Amygdala (tissue), 56 donors: ENCODE measurements at places on chromosomes 1 and 21.

DNA sequence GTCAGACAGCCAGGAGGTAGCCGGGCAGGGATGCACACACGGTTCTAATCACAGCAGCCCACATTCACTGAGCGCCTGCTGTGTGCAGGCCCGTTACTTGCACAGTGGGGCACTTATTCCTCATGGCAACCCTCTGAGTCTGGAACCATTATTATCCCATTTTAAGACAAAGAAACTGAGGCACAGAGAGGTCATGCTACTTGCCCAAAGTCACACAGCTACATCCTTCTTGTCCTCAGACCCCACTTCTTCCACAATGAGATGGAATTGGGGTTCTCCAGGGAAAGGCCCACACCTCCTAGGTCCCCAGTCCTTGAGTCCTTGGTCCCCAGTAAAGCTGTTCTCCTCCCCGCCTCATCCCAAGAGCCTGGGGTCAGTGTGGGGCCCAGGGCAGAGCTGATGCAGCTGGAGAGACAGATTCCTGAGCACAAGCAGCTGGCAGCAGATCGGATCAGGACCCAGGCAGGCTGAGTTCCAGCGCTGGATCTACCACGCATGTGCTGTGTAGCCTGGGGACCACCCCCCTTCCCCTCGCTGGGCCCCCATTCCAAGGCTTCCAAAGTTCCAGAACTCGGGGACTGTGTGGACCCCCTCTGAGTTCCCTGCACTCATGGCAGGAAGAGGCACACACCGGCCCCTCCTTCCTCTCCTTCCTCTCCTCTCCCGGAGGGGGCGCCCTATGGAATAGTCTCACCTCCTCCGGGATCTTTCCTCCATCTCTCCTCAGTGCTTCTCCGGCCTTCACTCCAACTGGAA is 393.4 kb downstream of the MATN1 start:
- DNase-seq = no peak

- no peak for DNase-seq
Measured at GRCh38 chr1:117051224-117052064, 8.7 kb upstream of the TTF2 start.

DNA sequence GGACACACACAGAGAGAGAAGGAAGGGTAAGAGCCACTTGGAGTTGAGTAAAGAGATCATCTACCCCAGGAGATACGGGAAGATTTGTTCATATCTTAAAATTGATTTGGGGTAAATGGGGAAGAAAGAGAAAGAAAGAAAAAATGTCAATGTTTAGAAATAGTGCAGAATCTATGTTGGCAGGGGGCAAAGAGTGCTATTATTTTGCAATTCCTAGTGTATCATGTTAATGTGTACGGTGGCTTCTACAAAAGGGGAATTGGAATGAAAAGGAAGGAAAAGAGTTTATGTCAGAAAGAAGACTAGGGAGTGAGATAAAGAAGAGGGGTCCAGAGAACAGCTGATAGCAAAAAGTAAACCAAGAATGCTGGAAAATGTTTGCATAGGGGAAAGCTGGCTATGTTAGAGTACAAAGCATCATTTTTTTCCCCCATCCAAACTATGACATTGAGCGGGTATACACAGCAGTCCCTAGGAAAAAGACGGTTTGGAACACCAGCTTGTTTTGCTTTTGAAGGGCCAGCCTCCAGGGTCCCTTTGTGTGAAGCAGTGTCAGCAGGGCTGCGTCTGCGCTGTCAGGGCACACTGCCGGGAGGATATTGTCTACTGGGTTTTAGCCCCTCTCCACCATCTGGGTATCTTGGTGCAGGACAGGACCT is 10.8 kb downstream of the LRRC8D start:
- DNase-seq = no peak

- DNase-seq = no peak
Measured at GRCh38 chr1:212520299-212520698, 87.6 kb downstream of the NENF start.

DNA sequence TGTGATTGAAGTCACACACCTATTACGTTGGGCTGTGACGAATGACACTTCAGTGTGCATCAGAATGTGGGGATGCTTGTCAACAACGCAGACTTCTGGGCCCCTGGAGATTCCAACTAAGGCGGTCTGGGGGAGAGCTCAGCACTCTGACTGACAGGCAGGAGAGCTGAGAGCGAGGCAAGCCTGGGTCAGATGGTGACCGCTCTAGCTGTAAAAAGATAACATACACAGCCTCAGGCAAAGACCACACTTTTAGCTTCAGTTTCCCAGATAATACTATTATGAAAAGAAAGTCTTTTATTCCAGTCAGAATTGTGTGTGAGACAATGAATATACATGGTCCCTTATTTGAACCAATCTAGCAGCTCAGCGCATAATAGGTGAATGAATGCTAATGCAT is 25.4 kb downstream of the EDARADD start:
- DNase-seq = no peak

DNA sequence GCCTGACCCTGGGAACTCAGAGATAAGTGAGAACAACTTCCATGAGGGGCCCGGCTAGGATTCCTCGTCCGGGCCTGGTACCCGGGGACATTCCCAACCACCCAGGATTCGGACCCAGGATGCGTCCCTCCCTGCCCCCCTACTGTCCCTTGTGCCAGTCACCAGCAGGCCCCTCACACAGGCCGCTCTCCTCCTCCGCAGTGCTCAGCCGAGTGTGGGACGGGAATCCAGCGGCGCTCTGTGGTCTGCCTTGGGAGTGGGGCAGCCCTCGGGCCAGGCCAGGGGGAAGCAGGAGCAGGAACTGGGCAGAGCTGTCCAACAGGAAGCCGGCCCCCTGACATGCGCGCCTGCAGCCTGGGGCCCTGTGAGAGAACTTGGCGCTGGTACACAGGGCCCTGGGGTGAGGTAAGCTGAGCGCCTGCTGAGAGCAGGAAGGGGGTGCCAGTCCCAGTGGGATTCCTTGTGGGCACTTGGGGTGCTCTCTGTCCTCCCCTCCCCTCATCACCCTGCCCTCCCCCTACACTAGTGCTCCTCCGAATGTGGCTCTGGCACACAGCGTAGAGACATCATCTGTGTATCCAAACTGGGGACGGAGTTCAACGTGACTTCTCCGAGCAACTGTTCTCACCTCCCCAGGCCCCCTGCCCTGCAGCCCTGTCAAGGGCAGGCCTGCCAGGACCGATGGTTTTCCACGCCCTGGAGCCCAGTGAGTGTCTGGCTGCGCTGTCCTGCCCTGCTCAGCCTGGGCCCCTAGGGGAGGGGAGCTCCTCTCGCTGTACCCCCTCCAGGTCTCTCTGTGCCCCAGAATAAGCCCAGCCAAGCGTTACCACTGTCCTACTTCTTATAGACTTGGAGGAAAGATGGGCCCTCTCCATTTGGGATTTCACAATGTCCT is 9.8 kb downstream of the ADAMTSL4 start:
- DNase-seq = no peak

DNA sequence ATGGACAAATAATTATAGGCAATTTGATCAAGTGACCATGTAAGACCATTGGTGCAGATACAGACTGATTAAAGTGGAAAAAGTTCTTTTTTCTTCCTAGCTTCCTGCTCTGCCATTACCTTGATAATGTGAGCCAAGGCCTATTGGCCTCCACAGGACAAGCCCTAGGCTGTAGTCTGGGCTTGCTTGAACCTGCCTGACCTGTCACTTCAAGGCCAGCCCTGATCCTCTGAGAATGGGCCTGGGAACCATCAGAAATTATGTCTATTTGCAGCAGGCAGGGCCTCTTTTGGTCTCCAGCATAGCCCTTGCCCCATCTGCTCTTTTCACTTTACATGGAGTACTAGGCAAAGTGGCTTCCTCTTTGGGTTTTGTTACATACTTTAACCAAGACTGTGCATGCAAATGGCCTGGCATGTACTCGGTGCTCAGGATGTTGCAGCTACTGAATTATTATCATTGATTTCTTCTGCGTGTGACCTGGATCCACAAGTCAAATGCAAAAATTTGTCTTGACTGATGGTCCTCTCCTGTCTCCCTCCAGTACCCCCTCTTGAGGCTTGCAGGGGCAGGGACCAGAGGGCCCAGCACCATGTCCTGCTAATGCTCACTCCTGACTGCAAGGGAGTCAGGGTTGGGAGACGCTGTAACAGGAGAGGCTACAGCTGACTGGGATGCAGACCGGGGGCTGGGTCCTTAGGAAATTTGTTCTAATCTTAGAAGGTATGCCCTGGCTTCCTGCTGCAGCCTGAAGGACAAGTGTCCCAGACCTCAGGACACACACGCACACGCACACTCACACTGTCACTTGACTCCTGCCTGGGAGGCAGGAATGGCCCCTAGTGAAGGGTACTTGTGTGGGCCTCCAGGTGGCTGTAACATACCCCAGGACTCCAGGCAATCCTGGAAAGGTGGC is 39.4 kb downstream of the RCSD1 start:
- no peak for DNase-seq

DNA sequence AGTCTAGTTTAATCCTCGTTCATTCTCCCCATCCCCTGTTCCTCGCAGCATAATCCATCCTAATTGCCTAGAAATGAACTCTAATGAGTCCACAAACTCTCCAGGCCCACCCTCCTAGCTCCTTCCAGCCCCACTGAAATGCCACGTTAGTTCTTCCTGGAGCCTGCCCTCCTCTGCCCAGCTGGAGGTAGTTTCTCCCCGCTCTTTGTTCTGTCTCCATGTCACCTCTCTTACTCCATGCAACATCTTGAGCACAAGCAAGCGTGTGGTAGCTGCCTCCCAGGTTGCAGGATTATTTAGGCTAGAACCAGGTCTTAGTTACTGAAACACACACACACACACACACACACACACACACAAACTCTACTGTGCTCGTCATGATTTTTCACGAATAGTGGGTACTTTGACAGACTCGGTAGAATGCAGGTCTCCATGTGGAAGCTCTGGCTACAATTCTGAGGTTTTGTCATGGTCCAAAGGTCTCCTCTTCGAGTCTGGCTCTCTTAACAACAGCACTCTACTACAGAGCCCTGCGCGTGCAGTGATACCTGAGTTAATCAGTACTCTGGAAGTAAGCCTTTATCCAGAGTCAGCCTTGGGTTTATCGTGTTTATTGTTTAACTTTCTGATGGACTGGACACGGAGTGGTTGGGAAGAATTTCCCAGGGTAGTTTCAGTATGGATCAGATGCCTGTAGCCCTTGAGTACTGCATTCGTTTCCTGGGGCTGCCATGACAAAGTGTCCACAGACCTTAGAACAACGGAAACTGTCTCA is 27.5 kb downstream of the HUNK start:
- no peak for DNase-seq

- DNase-seq = no peak
Measured at GRCh38 chr1:55833529-55834091, 618.4 kb upstream of the USP24 start.

DNA sequence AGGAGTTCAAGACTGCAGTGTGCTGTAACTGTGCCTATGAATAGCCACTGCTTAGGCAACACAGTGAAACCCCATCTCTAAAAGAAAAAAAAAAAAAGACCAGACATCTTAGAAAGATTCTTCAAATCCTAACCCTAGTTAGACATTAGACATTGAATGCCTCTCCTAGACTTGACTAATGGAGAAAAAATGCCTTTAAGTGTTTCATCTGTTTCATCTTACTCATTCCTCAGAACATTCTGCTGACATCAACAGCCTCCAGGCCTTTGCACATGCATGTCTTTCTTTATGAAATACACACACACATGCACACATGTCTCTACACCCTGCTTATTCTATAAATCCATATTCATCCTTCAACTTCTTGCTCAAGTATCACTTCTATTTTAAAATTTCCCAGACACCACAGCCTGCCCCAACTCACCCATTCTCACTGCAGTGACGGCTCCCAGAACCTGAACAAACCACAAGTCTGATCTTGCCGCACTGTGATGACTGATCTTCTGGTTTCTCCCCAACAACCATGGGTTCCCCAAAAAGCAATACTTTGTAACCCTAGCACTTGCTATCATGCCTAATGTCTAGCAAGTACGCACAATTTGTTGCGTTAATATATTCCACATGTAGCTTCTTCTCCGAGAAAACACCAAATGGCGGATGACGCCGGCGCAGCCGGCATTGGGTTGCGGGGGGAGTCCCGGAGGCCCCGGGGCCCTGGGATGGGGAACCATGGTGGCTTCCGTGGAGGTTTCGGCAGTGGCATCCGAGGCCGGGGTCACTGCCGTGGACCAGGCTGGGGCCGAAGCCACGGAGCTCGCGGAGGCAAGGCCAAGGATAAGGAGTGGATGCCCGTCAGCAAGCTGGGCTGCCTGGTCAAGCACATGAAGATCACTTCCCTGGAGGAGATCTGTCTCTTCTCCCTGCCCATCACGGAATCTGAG is 37.4 kb downstream of the LRRC52 start:
- DNase-seq = no peak

DNA sequence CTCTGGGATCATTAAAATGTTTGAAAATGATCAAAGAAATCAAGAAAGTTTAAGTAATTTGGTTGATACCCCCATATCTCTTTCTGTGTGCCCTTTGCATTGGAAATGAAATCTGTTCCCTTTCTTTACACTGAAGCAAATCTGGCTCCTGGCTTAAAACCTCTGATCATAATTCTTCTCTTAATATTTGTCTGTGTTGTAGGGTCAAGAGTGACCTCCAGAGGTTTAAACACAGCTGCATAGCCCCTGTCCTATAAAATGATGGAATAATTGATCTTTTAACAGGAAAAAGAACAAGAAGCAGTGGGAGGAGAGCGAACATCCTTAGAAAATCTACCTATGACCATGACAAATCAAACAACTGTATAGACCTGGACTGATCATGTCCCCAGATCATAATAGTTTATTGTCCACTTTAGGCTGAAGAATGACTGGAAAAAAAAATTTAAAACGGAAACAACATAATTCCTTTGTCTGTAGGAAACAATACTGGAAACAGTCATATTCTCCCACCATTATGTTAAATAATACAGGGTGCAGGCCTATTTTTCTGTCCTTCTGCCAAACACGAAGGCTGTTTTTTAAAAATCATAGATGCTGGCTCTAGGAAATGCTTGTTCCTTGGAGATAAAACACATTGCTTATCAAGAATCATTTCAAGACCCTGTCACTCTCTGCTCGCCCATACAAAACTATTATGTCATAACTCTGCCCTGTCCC is 184.3 kb downstream of the NEGR1 start:
- no peak for DNase-seq

DNA sequence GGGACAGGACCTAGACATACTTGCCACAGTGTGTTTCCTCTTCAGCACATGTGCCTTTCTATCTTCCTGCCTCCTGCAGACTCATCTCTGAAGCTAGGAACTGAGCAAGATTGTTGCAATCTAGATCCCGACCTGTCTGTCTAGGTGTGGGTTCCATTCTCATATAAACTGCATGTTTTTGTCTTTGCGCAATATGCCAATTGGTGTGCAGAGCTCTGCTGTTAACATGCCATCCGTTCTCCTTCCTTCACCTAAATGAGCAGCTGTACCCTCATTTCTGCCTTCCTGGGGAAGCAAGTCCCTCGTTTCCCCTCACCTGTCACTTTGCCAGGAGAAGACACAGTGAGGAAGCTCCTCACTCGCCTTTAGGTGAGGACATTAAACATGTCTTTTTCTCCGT is 55.5 kb downstream of the SLC35F3 start:
- no peak for DNase-seq

GRCh38 chr1:37562984-37563383 is 6.2 kb downstream of the DNALI1 start:
- DNase-seq = no peak

DNA sequence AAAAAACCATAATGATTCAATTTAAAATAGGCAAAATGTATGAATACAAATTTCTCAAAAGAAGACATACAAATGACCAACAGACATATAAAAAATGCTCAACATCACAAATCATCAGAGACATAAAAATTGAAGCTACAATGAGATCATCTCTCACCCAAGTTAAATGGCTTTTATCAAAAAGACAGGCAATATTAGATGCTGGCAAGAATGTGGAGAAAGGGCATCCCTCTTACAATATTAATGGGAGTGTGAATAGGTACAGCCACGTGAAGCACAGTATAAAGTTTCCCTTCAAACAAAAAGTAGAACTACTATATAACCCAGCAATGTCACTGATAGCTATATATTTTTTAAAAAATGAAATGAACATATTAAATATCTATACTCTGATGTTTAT is 1481.7 kb downstream of the AMY1C start:
- DNase-seq = no peak
